ENCODE measurements at places on chromosomes 7 and 10.

GRCh38 chr7:43485580-43485979, 97.3 kb upstream of the STK17A start:
- DNase-seq = no peak

DNA sequence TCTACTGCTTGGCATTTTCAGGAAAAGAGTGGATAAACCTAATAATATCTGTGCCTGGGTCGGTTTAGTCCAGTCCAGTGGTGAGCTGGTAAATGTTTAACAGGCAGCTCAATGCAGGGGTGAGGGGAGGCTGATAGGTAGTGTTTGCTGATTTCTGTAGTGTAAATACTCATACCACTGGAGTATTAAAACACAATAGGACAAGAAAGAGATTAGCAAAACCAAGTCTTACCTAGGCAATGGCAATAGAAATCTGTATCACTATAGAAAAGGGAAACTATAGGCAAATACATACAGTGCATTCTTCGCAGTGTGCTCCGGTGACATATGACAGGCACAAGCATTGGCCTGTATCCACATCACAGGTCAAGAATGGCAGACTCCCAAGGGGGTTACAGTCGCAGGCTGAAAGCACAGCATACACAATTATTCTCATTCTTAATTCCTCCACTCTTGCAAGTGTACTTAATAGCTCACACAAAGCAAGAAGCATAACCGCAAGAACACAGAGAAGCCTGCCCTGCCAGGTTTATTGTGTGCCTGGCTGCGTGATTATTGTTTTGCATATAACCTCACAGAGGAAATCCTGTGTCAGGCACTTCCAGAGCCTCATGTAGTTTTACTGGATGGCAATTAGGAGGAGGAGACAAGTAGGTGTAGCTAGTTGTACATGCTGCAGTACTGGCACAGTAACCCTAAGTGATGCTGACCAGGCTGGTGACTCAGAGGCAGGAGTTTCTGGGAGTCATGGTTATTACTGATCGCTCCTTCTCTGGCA, 35.0 kb downstream of the LAMB4 start:
- DNase-seq = no peak

DNA sequence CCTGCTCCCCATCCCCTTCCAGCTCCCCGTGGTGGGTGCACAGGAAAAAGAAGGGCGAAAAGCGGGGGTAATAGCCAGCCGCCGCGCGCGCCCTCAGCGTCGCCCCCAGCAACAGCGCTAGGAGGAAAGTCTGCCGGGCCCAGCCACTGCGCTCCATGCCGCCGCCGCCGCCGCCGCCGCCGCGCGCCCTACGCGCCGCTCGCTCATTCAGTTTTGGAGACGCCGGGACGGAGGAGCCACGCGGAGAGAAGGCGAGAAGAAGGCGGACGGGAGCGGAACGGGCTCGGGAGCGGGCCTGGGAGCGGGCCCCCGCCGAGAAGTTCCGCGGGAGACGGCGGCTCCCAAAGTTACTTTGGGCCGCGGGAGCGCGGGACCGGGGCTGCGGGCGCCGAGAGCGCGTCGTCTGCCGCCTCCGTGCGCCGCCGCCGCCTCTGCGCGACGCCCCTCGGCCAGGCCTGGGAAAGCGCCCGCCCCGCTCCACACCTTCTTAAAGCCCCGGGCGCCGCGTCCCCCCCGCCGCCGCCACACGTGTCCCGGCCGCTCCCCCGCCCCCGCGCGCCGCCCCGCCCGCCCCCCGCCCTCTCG, at the start of gene RELN:
TSS of gene RELN (minus strand) at position 459 of the 585 bp plus-strand sequence. CDS start at position 157, 302 bp downstream.
- DNase-seq = no peak

- DNase-seq = no peak
These were observed 12.2 kb upstream of the PPIF start for GRCh38 chr10:79335094-79335469.

GRCh38 chr10:118783776-118784545, 29.2 kb upstream of the CACUL1 start:
- no peak for DNase-seq

DNA sequence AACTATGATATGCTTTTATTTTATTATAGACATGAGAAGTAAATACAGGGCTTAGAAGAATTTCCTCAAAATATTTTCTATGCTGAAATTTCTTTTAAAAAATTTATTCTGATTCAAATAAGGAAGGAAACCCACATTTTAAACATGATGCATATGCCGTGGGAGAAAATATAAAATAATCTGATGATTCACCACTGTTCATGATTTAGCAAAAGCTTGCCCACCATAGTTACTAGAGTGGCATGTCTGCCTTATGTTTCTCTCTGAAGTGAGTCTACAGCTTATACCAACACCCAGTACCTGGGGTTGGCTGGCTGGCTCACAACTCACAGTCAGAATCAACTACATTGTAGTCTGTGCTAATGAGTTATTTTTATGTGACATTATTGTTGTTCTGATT, 102.0 kb downstream of the GNAI1 start:
- no peak for DNase-seq

DNA sequence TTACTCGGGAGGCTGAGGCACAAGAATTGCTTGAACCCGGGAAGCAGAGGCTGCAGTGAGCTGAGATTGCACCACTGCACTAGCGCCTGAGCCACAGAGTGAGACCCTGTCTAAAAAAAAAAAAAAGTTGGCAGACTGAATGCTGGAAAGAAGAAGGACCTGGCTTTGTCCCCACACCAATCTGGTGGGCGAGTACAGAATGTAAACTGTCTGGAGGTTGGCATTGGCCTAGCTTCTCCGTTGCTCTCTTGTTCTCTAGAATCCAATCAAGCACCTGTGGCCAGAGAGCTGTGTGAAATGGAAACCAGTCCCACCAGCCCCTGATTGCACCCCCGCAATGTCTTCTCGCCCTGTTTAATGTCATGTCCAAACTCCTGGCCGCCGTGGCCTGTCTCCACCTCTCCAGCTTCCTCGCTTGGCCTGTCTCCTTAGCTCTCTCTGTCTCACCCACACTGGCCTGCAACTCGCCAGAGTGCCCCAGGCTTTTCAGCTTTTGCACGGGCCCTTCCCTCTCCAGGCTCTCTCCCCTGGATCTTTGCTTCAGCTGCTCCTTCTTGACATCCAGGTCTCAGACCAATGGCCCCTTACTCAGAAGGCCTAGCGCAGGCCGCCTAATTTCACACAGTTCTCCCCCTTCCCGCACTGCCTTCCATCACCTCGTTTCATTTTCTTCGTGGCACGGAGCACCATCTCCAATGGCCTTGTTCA, 670 bp upstream of the AGK start:
- no peak for DNase-seq

GRCh38 chr10:18179891-18180290, 39.7 kb downstream of the CACNB2 start:
- no peak for DNase-seq

- DNase-seq = no peak
These were observed 118.0 kb downstream of the WDFY4 start for GRCh38 chr10:48802611-48803071.

DNA sequence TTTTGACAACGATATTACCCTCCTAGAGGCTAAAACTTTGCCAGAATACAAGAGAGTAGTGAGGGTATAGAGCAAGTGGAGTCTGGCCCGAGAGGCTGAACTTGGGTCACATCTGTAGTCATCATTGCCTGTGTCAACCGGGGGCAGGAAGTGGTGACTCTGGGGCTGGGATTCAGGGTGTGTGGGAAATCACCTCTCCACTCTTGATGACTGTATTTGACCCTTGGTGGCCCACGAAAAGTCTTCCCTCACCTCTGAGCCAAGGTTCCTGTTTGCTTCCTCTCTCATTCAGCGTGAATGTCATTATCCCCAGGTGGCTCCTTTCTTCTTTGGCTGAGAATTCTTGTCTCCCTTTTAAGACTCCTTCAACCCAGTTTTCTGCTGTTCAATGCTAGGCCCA, 240.4 kb downstream of the ABCA13 start:
- DNase-seq = no peak

GRCh38 chr10:13105184-13105583, 5.2 kb downstream of the OPTN start:
- DNase-seq = no peak

DNA sequence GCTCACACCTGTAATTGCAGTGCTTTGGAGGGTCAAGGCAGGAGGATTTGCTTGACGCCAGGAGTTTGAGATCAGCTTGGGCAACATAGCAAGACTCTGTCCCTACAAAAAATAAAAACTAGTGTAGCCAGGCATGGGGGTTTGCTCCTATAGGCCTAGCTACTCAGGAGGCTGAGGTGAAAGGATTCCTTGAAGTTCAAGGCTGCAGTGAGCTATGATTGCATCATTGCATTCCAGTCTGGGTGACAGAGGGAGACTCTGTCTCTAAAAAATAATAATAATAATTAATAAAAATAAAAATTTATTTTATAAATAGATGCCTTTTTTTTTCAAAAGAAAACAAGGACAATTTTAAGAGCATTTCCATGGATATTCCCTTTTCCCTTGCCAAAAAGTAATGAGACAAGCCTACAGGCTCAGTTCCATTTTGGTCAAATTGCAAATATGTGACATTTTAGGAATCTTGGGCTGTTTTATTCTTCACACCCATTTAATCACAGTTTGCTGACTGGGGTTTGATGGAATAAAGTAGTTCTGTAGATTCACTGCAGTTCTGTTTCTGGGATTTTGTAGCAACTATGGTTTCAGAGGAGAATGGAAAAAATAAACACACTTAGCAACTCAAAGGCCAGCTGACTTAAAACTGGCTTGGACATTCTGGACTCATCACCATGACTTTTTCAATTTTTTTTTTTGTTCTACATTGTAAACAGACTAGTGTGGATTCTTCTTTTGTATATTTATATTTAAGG, 48.4 kb upstream of the ARHGAP21 start:
- DNase-seq = no peak

DNA sequence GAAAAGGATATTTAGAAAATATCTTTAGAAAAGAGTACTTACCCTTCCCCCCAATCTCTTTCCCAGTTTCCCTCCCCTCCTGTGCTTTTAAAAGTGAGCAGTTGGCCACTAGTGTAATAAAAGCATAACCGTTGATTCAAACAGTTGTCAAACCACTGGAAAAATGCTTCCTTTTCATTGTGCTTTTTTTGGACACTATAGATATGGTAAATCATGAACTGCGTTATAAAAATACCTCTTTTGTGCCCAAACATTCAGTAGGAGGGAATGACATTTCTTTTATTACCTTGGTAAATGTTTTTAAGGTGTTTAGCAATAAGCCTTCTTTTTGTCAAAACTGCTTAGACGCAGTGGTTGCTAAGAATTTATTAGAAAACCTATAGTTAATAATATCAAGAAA, 232.4 kb downstream of the SLC25A13 start:
- DNase-seq = no peak

- no peak for DNase-seq
These were observed 44.9 kb downstream of the CCDC71L start for GRCh38 chr7:106615808-106616707.

DNA sequence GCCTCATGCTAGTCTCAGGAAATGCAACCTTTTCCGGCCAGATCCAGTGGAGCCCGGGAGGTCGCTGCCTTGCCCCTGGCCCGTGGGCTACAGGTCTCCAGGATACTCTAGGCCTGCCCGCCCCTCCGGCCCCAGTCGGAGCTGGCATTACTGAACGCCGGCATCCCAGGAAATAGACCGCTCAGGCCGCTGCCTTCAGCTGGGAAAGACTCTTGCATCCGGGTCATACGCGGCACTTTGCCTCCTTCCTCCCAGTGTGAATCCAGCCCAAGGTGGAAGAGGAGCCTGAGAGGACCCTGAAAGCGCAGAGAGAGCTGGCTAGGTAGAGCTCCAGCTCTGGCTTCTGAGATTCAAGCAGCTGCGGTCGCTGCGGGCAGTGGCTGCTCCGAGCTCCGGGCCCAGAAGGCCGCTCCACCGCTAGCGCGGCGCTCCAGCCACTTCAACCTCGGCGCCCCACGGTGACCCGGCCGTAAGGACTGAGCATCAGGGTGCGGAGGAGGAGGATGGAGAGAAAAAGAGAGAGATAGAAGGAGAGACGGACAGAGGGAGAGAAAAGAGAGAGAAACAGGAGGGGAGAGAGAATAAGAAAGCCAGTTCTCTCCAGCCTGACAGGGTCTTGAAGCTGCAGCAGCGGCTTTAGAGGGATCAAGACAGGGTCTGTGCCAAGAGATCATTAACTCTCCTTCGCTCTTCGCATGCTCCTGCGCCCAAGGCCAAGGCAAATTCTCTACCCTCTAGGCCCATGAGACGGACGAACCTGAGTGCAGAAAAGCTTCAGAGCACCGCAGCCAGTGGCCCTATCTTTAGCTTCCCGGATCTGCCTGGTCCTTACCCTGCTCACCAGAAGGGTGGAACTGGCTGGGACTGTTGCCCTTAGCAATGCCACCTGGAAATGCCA, 1.8 kb upstream of the HOXA10 start:
- no peak for DNase-seq

GRCh38 chr10:72879245-72879644, 14.3 kb upstream of the OIT3 start:
- DNase-seq = no peak

DNA sequence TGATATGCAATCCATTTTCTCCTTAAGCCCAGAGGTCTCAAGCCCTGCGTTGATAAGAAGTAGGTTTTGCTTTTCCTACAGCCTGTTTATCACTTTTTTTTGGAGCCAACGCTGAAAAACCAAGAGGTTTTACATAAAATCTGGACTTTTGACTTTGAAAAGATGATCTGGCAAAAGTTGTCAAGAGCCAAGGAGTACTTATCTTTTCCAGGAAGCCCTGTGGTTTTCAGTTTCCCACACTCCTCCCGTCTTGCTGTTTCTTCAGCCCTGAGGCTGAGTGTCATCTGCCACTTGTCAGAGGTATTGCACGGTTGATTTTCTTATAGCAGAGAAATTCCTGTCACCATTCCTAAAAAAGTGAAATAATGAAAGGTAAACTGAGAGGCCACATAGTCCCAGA, 108.7 kb downstream of the TYW1 start:
- no peak for DNase-seq

DNA sequence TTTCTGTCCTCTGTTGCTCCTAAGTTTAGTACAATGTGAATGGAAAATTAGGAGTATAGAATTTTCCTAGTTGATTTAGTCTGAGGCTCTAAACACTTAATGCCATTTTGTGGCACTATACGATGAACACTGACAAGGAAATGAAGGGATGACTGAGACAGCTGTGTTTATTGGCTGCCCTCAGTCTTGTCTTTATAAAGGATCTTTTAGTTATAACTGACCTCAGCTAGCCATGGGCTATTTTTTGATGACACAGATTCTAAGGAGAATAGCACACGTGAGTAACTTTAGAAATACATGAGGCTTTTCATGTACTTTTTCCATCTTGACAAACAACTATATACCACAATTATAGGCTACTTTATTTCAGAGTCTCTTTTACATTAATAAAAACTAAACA, 113.7 kb downstream of the PRKG1 start:
- DNase-seq = no peak

- no peak for DNase-seq
These were observed 58.1 kb downstream of the DMBT1 start for GRCh38 chr10:122618461-122619165.

GRCh38 chr10:28711041-28711440, 33.7 kb downstream of the BAMBI start:
- DNase-seq = no peak

- no peak for DNase-seq
These were observed 40.8 kb downstream of the RBM20 start for GRCh38 chr10:110684800-110685446.
